Stimulated activated CD4-positive, alpha-beta T cell treated with anti-CD3 and anti-CD28 coated beads, TNF-alpha, amount 100 ng/mL, for 1 hour (primary cell): ENCODE measurements at places on chromosomes 5 and 9.

GRCh38 chr9:16329671-16330113 lies 540.8 kb downstream of the BNC2 start:
- no peak for DNase-seq

GRCh38 chr9:18629136-18629535 lies 155.2 kb downstream of the ADAMTSL1 start:
- DNase-seq: no peak

DNA sequence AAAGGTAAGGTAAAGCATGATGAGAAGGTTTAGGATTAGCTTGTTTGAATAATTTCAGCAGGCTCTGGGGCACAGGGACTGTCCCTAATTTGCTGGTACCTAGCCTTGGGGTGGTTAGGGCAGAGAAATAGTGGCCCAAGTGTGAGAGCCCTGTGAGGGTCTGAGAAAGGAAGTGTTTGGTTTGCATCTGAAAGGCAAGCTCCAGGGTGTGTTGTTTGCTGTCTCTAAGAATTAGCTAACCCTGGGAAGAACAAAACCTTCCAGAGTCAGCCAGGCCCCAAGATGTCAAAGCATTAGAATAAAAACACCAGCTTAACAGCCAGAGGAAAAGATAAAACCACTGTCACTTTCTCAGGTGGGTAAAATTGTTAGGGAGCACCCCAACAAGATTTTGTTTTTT lies 31.0 kb downstream of the TMEM252 start:
- DNase-seq: no peak

DNA sequence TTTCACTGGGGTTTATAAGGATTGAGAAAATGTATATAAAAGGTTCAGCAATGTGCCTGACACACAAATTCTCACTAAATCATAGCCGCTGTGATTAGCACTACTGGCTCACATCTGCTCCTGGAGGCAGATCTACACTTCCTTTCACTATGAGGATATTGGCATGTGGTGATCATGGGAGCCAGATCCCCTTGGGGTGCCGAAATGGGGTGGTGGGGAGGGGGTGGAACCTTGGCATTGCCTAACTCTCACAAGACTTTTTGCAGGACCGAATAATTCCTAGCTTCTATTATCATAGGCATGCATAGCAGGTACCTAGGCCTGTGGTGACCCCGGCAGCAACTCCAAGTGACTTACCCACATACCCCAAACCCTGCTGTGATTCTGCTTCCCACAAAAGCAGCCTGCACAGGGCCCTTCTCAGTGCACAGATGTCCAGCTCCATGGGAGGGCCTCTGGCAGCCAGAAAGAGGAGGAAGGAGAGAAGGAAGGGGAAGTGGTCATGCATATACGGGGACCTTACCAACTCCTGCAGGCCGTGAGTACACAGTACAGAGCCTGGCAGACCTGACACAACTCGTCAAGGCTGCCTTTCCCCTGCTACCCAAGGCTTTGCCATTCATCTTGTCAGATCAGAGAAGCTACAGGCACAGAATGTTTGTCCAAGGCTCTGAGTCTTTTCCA lies 61.3 kb upstream of the IQGAP2 start:
- DNase-seq: no peak

DNA sequence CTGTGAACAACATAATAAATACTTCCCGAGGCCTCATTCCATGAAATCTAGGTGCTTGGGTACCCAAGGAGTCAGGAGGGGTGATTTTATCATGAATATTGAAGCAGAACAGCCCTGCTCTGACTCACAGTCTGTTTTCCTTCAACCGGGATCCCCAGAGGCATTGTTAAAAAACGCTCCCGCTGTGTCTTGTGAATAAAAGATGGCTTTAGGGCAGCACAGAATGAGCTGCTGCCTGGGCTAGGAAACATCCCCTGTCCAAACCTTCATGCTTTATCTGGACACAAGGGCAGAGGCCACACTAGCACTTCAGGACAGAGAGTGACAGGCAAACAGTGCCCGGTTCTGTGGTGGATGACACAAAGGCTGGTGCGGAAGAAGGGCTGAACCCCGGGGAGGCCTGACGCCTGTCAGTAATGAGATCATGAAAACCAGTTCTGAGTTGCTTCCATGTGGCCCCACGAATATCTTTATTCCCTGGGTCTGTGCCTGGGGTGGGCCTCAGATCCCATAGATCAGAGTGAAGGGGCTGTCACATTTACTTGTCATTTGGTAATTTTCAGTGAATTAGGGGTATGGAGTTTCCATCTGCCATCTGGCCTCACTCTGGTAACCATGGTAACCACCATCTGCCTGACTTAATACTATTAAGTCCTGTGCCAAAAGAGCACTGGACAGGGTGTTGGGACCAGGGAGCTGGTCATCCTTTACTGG lies 2.6 kb downstream of the IGFBPL1 start:
- no peak for DNase-seq
